Pulmonary artery endothelial cell (primary cell): ENCODE measurements at places on chromosomes 2 and 18. TPM values are rescaled to one million over a fixed set of nuclear protein-coding genes. Genes with fewer than 3 reads are reported as not detected.

The SANBR gene
- total RNA-seq = 13.8 and 18.7 TPM in 2 replicates

The NYAP2 gene
- total RNA-seq = not detected in 2 replicates

The SLC38A11 gene
- not detected in 2 replicates for total RNA-seq

The LRRC30 gene
- total RNA-seq = not detected in 2 replicates

The OTOS gene
- not detected in 2 replicates for total RNA-seq

The SEMA4F gene
- total RNA-seq = 5.5 and 6.4 TPM in 2 replicates

The TUBA4A gene
- total RNA-seq = 14.0 and 29.0 TPM in 2 replicates

The NLRC4 gene
- total RNA-seq = not detected in 2 replicates
